Stimulated activated CD8-positive, alpha-beta memory T cell treated with anti-CD3 and anti-CD28 coated beads, Interleukin-15, amount 100 ng/mL, for 24 hours (primary cell): ENCODE measurements at places on chromosomes 11 and 22.

DNA sequence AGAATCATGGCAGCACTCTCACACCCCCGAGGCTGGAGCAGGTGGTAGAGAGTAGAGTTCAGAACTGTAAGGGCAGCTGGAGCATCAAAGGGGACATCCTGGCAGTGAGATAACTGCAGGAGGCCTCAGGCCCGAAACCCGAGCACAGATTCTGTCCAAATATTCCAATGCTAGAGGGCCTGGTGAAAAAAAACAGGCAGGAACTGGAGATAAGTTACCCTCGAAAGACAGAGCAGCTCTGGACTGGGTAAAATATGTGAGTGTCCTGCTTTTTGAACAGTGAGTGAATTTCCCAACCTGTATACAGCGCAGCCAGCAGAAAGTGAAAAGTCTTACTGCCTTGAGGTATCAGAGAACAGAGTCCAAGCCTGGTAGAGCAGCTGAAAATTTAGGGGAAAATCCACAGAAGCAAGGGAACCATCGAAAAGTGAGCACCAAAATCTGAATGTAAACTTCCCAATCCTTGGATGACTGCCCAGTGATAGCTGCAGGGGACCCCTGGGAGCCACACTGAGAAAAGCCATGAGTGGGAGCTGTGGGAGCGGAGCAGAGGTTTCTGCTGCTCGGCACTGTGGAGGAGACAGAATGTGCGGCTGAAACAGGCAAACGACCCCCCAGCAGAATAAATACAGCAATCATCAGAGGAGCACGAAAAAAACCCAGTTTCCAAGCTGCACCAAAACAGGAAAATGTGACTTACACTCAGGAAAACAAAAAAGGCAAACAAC, 50.6 kb downstream of the WNT11 start:
- no peak for DNase-seq

GRCh38 chr22:35837101-35837727, 119.5 kb downstream of the APOL5 start:
- DNase-seq: no peak

DNA sequence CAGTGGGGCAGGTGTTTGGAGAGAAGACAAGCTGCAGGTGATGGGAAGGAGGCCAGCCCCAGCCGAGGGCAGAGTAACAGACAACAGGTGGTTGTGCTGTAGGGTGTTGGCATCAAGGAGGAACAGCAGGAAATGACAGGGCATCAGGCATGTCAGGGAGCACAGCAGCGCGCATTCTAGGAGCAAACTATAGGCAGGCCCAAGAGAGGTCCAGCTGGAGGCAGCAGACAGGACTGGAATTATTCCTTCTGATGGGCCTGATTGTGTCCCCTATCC, 13.6 kb downstream of the ADM start:
- DNase-seq: no peak

DNA sequence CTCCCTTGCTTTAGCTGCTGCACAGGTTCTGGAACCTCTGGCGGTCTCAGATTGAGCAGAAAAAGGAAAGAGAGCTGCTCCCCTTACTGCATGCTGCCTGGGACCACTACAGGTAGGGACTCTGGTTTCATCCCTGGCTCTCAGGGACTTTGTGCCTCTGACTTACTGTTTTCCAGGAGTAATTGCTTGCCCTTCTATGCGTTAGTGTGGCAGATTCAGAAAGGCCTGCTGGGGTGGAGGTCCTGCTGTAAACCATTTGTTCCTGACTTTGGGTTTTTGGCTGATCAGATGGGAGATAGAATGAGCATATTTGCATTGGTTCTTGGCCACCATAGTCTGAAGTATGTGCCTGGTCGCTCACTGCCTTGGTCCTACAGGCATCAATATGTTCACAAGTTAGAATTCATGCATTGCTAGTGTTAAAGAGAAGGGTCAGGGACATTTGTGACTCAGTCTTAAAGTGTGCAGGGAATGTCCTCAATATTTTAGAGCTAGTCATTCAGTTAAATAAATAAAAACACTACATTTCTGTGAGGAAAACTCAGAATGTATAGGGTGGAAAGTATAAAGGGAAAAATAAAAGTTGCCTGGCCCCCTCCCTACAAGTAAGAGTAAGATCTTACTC, 78.0 kb downstream of the PISD start:
- no peak for DNase-seq

GRCh38 chr11:68447015-68447801, 13.3 kb upstream of the PPP6R3 start:
- DNase-seq: peak; percentile 41

- DNase-seq: no peak
Observed at GRCh38 chr22:33020721-33021120, 37.5 kb downstream of the SYN3 start.

DNA sequence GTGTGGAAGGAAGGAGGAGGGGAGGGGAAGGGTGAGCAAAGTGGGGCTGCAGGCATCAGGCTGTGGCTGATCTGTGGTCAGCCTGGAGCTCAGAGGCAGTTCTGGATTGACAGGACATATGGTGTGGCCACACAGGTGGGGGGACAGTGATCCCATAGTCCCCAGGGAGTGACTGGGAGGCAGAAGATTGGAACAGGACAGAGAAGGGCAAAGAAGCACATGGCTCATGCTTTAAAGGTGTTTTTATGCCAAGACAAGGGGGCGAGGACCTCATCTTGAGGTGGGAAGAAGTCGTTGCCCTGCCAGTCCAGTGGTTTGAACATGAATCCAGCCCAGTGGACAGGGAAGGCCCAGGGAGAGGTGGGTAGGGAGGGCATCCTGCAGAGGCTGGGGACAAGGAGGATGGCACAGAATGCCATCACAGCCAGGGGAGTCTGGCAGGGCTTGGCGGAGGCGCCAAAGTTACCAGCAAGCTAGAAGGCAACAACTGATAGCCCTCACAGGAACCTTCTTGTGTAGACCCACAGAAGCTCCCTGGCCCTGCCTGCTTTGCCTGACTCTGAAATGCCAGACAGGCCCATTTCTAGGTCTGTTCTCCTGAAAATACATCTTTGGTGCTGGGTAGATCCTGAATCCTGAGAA, 3.1 kb downstream of the BET1L start:
- no peak for DNase-seq

DNA sequence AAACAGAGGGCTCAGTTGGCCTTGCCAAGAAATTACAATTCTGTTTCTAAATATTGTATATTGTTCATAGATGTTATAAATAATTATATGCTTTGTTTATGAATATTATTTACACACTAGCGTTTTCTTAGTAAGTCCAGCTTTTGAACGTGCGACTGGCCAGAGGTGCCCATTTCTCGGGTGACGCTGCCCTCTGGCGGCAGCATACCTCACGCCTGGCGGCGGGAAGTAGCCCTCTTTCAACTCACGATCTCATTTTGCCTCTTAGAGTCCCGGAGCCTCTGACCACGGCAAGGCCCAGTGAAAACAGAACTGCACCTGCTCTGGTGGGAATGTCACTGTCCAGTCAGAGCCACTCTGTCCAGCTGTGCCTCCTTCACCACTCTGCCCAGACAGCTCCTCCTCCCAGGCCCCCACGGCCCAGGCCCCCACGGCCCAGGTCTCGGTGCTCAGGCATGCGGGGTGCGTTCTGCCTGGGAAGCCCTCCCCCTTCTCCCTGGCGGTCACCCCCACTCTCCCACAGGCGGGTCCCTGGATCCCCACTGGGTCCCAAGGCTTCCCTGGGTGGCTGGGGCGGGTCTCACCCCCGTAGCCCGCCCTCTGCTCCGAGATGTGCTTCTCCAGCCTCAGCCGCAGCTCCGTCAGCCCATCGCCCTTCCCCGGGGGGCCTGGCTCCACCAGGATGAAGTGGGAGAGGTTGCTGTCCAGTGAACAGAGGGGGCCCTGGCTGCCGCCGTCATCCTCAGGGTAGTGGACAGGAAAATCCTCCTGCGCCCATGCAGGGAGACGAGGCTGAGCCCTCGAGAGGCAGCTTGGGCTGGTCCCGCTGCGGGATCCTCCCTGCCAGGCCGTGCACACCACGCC, 19.3 kb downstream of the TSSC4 start:
- no peak for DNase-seq

GRCh38 chr22:25085156-25085555, 114.5 kb upstream of the CRYBB3 start:
- DNase-seq: no peak

- no peak for DNase-seq
Observed at GRCh38 chr22:45889539-45890350, 87.2 kb downstream of the WNT7B start.

GRCh38 chr11:126098204-126098769, 35.6 kb upstream of the CDON start:
- DNase-seq: no peak

GRCh38 chr22:38793317-38793716, 626 bp downstream of the DNAL4 start:
- no peak for DNase-seq

DNA sequence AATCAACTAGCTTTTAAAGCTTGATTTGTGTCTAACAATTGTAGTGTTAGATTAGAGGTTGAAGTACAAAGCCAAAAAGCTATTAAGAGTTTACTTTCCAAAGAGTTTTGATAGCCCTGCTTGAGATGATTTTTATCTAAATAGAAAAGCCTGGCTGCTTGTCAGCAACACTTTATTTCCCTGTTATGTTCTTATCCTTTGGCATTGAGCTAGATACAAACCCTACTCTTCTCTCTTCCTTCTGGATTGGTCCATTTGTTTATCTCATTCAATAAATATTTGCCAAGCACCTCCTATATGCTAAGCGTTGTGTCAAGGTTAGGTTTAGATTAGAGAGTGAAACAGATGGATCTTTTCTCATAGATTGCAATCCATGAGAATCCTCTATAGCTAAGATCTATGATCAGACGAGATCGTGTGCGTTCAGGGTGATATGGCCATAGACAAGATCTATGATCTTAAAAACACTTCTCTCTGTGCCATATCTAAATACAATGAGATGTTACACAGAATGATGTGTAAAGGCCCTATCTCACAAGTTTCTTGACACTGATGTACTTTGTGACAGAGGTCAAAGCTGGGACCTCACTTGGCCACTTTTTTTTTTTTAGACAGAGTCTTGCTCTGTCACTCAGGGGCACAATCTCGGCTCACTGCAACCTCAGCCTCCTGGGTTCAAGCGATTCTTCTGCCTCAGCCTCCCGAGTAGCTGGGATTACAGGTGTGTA, 57.8 kb downstream of the CTNND1 start:
- DNase-seq: no peak

GRCh38 chr11:134398079-134398444, 14.0 kb downstream of the B3GAT1 start:
- no peak for DNase-seq

- no peak for DNase-seq
Observed at GRCh38 chr11:134731213-134731961, 319.3 kb upstream of the B3GAT1 start.

DNA sequence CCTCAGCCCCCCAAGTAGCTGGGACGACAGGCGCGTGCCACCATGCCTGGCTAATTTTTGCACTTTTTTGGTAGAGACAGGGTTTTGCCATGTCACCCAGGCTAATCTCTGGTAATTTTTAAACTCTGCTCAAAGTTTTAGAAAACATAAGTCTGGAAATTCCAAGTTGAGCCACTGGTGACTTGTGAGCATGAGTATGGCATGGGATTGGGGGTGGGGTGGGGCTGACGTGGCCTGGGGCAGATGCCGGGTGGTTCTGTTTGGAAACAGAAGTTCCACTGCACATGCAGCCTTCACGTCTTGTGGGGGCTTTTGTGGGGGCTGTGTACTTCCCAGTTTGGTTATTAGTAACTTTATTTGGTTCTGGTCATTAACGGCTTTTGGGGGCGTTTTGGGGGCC, 67.3 kb downstream of the PTPRJ start:
- no peak for DNase-seq

DNA sequence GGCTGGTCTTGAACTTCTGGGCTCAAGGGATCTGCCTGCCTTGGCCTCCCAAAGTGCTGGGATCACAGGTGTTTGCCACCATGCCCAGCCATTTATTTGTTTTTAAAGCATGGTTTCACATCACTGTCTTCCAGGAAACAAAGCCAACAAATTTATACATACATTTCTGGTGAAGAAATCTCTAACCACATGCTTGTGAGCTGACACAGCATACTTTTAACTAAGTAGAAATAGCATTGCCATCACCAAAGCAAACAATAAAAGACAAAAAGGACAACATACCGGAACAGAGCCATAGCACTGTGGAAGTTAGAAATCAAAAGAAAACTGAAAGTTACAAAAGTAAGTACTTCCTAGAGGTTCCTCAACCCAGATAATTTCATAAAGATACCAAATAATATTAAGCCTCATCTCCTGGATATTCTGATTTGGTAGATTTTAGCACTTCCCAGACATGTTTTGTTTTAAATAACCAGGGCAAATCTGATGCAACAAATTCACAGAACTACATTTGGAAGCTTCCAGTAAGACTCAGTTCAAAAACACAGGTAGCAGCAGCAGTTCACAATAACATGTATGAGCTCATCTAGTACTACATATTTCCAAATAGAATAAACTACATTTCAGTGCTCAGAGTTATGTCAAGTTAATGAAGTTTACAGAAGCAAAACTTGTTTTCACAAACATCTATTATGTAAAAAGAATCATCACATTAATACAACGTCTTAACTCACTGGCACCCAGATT, 70.6 kb downstream of the RRAS2 start:
- DNase-seq: no peak

GRCh38 chr11:120882175-120882574, 141.7 kb upstream of the TBCEL start:
- no peak for DNase-seq
